Stimulated activated naive CD8-positive, alpha-beta T cell treated with anti-CD3 and anti-CD28 coated beads, Interleukin-15, amount 100 ng/mL, for 72 hours (primary cell): ENCODE measurements at places on chromosomes 12 and 14.

DNA sequence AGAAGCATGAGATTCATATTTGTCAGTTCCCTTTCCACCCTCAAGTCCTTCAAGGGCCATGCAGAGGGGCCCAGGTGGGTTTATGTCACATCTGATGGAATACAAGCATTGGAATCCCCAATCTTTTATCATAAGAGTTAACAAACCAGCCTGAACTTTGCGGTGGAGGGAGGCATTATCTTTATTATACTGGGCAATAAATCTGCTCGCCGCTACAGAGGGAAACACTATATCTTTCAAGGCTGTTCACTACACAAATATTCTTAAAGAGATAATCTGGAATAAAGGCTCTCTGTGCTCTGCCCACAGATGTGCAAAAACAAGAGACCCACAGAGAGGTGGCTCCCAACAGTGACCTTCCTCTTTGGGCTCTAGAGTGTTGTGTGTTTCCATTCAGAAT lies 153.6 kb upstream of the PLEKHA5 start:
- DNase-seq = no peak

- no peak for DNase-seq
These were observed 11.7 kb upstream of the NAA30 start for GRCh38 chr14:57378661-57379060.

GRCh38 chr14:28877923-28878322 lies 111.3 kb downstream of the FOXG1 start:
- DNase-seq = no peak

DNA sequence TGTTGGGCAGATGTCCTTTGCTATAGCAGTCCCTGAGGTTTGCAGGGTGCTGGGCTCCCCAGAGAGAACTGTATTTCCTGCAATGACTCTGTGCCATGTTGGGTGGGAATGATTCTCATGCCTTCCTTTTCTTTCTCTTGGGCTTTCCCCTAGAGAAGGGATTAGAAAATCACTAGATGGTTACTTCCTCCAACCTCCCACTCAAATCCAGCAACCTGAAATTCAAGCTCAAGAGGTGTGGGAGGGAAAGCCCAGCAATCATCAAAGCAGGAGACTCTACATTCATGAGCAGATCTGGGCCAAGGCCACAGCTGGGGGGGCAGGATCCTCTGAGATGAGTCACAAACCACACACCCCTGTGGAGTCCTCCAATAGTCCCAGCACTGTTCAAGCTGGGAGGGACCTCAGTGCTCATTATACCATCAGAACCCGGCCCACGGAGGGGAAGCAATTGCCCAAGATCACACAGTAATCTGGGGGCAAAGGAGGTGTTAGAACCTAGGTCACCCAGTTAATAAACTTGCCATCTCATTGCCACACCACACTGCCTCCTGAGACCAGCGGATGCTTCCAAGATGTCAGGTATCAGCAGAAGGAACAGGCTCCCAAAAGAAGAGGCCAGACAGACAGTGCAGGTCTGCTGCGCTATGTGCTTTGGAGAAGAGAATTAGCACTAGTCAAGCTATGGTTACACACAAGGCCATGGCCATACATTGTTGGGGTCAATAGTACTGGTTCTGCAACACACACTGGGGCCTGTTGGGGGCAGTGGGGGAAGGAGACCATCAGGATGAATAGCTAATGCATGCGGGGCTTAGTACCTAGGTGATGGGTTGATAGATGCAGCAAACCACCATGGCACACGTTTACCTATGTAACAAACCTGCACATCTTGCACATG lies 65.7 kb downstream of the TTC9 start:
- DNase-seq = peak; percentile 8

DNA sequence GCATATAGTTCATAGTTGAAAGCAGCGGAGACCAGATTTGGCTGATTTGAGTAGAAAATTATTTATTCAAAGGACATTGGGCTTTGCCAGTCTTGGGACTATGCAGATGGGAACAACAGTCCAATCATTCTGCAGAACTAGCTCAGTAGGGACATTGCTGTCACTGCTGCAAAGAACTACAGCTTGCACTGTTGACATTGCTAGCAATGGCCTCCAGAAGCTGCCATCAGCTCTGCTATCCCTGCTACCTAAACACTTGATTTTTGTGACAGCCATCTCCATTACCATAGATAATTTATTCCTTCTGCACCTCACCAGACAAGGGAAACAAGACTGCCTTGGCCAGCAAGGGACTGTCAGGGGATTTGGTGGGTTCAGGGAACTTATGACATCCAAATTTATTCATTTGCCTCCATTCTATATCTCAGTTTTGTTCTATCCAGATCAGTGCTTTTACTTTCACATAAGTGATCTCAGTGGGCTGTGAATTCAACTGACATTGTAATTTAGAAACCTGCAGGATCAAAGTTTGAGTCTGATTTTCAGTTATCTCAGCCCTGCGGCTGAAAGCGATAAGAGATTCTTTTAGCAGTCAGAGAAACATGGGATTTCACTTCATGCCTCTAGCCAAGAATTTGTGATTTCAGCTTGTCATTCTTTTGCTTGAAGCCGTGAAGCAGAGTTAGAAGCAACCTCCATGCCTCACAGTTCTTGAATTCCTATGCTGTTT lies 136.7 kb upstream of the FBXO33 start:
- no peak for DNase-seq

DNA sequence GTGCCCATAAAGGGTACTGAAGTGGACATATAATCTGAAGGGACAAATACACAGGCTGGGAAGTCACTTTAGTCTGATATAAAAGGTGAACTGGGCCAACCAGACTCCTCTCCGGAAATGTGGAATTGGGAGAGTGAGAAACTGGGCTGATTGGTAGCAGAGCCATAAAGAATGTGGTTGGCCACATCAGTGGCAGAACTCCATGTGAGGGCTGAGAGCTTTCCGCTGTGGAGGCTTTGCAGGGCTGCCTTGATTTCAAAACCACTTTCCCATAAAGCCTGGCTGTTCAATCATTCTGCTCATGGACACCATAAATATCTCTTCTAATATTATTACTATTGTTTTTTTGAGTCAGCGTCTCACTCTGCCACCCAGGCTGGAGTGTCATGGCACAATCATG lies 220.3 kb downstream of the MON2 start:
- no peak for DNase-seq

DNA sequence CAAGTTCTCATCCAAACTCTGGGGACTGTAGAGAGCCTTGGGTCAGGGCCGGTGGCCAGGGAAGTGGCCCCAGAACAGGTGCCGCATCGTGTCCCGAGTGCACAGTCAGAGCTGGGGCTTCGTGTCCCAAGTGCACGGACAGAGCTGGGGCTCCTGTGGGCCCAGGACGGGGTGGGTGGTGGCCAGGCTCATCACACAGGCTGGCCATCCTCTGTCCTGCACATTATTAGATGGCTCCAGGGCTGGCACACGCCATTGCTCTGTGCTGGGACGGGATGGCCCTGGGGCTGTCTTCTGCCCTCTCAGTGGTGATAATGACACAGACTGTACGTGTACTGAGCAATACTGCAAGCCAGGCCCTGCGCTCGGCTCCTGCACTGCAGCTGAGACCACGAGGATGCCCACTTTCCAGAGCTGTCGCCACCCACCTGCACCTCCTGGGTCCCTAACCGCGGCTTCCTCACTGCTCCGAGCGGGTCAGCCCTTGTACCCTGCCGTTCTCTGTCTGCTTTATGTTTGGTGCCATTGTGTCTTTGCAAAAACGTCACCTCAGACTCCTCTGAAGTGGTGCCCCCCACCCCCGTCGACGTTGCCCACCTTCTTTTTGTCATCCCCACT lies 1.9 kb downstream of the FBRSL1 start:
- no peak for DNase-seq

- DNase-seq = peak; percentile 32
These were observed at the start of gene GPR68 for GRCh38 chr14:91244501-91244901. Gene GPR68 (minus strand): TSS chr14:91244704. CDS start chr14:91235050, 9,654 bp downstream.

- no peak for DNase-seq
These were observed 130.7 kb downstream of the ETNK1 start for GRCh38 chr12:22755629-22756028.

DNA sequence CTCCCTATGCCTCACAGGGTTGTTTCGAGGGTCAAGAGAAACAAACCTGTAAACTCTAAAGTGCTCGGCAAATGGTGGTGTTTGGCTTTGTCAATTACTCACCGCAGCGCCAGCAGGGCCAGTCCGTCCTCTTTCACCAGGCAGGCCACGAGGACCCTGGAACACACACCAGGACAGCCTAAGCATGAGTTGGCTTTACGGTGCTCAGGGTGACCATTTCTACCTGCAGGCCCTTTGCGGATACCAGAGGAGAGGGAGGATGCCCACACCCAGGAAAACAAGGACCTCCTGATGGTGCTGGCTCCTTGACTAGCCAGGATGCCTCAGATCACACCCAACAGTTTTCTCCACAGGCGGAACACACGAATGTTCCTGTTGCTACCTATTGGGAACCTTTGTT lies 11.5 kb downstream of the COL2A1 start:
- no peak for DNase-seq

DNA sequence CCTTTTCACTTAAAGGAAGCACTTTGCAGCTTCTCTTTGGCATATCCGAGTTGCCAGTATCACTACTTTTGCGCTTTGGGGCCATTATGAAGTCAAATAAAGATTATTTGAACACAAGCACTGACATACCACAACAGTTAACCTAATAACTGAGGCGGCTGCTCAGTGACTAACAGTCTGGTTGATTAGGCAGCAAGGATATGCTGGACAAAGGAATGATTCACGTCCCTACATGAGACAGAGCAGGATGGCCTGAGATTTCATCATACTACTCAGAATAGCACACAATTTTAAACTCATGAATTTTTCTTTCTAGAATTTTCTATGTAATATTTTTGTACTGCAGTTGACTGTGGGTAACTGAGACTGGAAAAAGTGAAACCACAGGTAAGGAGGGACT lies 56.9 kb upstream of the E2F7 start:
- DNase-seq = no peak

DNA sequence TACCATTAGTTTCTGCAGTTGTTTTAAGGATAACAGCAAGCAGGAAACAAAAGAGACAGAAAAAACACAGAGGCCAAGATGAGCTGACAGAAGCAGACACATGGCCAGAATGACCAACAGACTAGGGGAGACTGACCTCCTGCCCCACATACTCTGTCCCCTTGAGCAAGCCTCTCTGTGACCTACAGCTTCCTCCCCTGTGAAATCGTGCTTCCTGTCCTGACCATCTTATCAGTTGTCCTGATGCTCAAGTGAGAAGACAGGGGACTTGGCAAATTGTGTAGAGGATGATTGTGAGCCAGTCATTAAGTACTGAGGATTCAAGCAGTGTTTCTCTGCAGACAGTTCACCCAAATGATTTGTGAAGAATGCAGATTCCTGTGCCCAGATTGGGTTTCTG lies 229.0 kb downstream of the SLC41A2 start:
- no peak for DNase-seq

GRCh38 chr12:101670007-101670671 lies 27.3 kb upstream of the CHPT1 start:
- DNase-seq = peak; percentile 51
